ENCODE measurements at places on chromosomes 3 and 15.

GRCh38 chr15:100180921-100181320 is 160.9 kb downstream of the ADAMTS17 start:
- DNase-seq = peak; percentile 39

DNA sequence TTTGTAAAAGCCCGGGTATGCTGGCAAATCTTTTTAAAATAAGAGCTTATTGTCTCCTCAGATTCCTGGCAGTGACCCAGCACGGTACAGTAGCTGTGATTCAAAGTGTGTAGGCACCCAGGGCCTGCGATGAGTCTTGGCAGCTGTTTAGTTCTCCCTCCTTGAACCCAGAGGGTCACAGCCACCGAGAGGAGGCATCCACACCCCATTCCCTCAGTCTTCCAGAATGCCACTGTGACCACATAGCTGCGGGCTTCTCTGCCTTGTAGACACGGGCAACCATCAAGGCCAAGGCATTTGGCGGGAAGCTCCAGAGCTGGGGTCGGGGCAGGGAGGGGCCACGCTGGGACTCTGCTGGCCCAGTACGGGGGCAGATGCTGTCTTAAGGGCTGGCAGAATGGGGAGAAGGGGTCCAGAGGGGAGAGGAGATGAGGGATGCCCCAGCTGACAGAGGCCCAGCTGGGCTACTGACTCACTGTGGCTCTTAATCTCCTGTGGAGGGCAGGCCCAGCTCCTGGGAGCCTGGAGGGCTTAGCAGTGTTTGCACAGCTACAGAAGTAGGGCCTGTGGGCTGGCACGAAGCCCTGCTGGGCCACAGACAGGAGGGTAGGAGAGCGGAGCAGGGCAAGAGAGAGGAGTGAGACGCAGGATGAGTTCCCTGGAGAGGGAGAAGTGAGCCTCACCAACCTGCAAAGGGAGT is 68.8 kb upstream of the DLG1 start:
- no peak for DNase-seq

- no peak for DNase-seq
These were observed 64.0 kb upstream of the RASGRF1 start for GRCh38 chr15:79154483-79155135.

GRCh38 chr3:193735850-193736249 is 142.8 kb downstream of the OPA1 start:
- no peak for DNase-seq

- no peak for DNase-seq
These were observed 74.6 kb upstream of the GOLGA8J start for GRCh38 chr15:30008156-30008555.

- no peak for DNase-seq
These were observed 278.5 kb upstream of the ZNF717 start for GRCh38 chr3:76063811-76064210.

- no peak for DNase-seq
These were observed 52.2 kb downstream of the MOBP start for GRCh38 chr3:39519554-39520288.

- peak; percentile 3 for DNase-seq
These were observed 168.6 kb downstream of the SOX2 start for GRCh38 chr3:181880331-181880730.

DNA sequence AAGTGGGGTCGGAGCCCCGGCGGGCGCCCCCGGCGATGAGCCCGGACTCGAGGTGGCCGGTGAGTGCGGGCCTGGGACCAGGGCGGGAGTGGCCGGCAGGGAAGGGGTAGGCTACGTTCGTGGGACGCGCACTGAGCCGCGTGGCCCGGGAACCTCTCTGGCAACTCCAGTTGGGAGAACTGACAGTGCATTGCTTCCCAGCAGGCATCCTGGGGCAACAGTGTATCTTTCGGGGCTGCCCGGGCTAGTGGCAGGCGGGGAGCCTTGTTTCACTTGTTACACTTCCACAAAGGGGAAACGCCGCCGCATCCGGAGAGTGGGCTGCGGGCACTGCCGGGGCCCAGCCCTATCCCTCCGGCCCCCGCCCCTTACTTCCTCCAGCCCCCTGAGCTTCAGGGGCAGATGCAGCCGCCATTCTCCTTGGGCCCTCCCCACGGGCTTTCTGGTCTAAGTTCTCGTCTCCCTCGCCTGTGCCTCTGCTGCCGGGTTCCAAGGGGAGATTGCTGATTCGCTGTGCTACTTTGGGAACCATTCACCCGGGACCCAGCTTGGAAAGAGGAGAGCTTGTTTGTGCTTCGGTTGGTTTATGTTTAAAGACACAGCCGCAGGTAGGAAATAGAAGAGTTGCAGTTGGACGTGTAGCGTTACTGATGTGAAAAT is 675 bp downstream of the BRPF1 start:
- DNase-seq = no peak

- no peak for DNase-seq
These were observed 14.6 kb downstream of the TRPC1 start for GRCh38 chr3:142738396-142738795.

DNA sequence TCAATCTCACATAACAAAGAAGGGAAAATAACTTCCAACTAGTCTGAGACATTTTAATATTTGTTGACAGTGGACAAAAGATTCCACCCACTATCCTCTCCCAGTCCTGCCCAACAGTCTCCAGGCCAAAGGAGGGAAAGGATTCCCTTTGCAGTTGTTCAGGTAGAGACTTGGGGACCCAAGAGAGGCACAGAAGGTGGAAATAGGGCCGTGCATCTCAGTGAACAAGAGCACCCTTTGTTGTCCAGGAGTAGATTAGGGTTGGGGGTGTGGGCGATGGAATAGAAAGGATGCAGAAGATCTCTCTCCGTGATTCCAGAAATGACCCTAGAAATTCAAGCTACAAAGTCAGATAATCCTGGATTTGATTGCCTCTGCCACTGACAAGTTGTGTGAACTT is 44.8 kb upstream of the TRA2B start:
- no peak for DNase-seq

DNA sequence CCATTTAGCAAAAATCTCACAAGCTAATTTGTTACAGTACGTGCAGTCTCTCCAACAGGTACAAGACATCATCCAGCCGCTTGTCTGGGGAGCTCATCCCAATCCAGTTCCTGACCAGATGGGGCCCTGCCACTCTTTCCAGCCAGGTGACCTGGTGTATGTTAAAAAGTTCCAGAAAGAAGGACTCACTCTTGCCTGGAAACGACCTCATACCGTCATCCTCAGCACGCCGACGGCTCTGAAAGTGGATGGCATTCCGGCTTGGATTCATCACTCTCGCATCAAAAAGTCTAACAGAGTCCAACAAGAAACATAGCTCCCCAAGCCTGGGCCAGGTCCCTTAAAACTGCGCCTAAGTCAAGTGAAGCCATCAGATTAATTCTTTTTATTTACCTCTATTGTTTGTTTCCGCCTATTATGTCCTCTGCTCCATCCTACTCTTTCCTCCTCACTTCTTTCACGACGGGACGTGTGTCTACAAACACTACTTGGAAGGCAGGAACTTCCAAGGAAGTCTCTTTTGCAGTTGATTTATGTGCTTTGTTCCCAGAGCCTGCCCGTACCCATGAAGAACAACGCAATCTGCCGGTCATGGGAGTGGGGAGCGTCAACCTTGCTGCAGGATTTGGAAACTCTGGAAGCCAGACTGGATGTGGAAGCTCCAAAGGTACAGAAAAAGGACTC is 37.5 kb downstream of the ZBTB11 start:
- peak; percentile 60 for DNase-seq

DNA sequence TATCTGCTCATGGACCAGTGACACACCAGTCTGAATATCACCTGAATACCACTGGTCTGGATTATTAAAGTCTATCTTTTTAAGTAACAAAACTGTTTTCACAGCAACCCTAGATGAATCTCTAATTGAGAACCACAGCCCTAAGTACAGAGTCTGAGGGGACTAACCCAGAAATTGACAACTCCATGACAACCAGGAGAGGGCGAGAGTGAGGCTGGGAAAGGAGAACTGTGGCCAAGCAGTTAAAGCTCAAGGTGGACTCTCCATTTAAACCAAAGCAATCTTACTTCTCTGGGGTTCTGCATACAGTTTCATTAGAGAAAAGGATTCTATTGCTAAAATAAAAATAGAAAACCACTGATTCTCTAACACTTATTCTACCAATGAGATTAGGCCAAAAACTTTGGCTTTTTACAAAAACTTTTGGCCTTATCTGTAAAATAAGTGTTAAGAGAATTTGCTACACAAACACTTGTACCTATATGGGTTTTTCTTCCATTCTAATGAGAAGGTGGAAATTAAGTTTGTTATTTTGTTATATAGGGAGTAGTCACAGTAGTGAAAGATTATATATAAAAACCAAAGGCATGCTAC is 11.4 kb downstream of the NEK10 start:
- no peak for DNase-seq

- DNase-seq = no peak
These were observed 30.3 kb downstream of the SETD2 start for GRCh38 chr3:47133641-47134040.

DNA sequence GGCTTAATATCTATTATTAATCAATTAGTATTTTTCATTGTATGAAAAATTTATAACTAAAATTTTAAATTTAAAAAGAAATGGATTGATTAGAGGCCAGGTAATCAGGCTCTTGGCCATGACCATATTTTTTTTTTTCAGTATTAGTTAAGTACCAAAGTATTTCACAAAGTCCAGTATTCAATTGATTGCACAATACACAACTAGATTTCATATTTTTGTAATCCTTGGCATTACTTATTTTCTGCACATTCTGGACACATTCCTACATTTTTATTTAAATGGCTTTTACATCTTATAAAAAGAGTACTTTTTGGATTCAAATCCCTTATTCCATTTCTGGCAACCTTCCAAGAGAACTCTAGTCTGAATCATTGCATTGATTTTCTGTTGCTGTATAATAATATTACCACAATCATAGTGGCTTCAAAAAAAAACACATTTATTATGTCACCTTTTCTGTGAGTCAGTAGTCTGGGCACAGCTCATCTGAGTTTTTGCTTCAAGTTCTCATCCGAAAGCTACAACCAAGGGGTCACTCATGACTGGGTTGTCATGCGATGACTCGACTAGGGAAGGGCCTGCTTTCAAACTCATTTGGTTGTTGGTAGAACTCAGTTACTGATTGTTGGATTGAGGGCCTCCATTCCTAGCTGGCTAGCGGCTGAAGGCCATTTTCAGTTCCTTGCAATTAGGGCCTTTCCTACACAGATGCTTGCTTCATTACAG is 90.7 kb downstream of the CNTN6 start:
- DNase-seq = no peak

DNA sequence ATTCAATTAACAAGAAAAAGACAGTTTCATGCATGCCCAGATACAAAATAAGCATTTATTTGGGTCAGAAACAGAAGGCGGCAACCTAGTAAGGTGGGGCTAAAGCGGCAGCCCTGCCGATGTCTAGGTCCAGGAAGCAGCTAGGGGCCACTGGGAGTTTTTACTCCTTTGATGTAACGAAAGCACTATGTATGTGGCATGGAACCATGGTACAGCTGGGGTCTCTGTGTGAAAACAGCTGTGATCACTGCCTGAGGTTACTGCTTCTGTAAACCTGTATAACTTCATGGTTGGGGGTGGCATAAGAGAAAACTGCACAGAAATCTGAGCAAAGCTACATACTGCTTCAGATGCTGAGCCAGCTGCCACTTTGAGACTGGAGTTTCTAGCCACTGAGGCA is 119.5 kb downstream of the ZNF280D start:
- DNase-seq = no peak

- DNase-seq = no peak
These were observed 1.9 kb downstream of the SPG11 start for GRCh38 chr15:44661576-44661975.

DNA sequence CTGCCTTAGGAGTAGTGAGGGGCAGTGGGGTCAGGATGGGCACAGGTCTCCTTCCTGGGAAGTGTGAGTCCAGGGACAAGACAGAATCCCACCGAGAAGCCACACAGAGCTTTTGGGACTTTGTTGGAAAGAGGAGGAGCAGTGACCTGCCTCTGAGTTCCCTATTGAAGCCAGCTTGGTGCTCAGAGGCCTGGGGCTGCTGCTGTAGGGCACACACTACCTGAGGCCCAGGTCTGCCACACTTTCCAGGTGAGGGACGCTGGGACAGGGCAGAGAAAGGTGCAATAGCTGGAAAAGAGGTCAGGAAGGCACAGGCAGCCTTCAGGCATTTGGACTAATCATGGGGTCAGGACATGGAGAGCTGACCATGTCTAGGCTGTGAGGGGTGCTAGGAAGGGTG is 67.7 kb downstream of the SCN5A start:
- no peak for DNase-seq

Measured in lower leg skin (tissue), 4 donors.